Karpas-422 (cell line): ENCODE measurements at places on chromosomes 4 and X. TPM values are rescaled to one million over a fixed set of nuclear protein-coding genes. Genes with fewer than 3 reads are reported as not detected.

DNA sequence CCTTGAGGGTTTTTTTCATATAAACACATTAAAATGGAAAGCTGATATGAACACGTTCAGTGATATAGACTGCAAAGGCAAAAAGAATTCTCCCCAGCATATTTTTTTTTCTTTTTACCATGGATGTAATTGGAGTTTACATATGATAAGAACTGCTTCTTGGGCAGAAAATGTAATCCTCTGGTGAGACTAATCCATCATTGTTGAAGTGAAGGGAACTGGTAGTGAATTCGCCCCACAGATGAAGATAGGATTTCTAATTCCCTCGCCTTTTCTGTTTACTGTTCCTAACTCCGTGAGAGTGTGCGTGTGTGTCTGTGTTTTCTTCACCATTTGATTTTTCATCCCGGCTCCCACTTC is 88.9 kb downstream of the GPR143 start:
- H3K4me3 ChIP-seq: no peak overlapping the region
- no peaks in the 10 kb centered on the region for H3K27me3 ChIP-seq
- H3K36me3 ChIP-seq: no peaks in the 10 kb centered on the region
- H3K27ac ChIP-seq: no peak overlapping the region
- no peak for DNase-seq

DNA sequence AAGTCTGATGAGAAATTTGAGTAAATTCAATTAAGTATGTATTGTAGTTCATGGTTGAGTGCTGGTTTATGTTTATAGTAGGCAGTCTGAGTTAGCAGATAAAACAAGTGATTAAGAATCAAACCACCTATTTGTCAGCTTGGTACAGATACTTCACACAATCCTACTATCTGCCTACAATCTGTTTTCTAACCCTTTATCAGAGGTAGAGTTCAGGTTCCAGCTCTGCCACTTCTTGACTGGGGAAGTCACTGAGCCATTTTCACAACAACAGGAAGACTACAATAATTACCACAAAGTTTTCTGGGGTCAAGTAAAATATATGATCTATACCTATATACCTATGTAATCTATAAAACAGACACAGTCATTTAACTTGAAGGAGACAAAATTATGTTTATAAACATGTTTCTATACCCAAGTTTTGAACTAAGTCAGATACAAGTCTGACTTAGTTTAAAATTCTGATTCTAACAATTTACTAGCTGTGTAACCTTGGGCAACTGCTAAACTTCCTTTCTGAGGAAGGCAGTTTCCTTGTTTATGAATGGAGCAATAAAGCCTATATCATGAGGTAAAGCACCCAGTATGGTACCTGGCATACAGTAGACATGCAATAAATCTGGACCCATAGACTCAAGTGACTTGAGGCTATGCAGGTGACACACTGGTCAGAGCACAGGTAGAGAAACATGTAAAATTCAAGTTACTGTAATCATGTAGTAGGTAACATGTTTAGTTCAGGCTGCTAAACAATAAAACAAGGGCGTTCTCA is 37.2 kb upstream of the BDH2 start:
- H3K27ac ChIP-seq: no peak overlapping the region
- DNase-seq: no peak
- peaks cover 14% of the 10 kb centered on the region for H3K4me1 ChIP-seq
- H3K4me3 ChIP-seq: no peak overlapping the region
- no peaks in the 10 kb centered on the region for H3K27me3 ChIP-seq

DNA sequence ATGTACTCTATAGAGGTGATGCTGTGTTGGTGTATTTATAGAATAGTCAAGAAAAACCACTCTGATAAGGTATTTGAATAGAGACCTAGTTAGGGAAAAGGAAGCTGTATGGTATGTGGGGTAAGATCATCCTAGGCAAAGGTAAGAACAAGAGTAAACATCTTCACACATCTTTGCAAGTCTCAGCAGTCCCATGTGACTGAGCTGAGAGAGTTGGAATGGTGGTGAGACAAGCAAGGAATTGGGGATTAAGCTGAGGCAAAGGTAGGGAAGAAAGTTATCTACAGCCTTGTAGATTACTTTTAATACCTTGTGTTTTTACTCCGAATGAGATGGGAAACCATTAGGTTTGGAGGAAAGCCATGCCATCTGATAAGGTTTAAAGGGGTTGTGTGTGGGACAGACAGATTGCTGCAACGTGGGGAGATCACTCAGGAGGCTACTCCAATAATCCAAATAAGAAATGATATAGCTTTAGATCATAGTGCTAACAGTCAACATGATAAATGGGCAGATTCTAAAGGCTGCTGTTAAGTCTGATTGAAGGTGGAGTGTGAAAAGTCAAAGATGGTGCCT is 31.7 kb upstream of the MANBA start:
- H3K36me3 ChIP-seq: peaks cover 38% of the 10 kb centered on the region
- no peaks in the 10 kb centered on the region for H3K27me3 ChIP-seq
- H3K4me3 ChIP-seq: no peak overlapping the region

DNA sequence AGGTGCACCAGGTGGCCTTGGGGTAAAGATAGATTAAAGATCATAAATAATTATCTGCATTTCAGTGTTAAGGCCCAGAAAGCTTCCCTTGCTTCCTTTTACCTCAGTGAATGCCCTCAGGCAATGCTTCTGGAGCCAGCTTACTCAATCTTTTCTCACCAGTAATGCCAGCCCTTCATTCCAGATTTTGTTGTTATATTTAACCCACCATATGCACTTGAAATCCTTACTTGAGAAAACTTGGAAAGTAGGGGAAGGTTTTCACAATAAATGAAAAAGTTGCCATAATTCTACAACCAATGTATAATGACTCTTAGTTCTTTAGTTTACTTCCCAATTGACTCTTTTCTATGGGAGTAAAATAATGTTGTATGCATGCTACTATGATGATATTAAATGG is 17.1 kb upstream of the PBDC1 start:
- DNase-seq: no peak
- no peak overlapping the region for H3K27ac ChIP-seq
- H3K36me3 ChIP-seq: no peaks in the 10 kb centered on the region
- no peaks in the 10 kb centered on the region for H3K4me1 ChIP-seq

DNA sequence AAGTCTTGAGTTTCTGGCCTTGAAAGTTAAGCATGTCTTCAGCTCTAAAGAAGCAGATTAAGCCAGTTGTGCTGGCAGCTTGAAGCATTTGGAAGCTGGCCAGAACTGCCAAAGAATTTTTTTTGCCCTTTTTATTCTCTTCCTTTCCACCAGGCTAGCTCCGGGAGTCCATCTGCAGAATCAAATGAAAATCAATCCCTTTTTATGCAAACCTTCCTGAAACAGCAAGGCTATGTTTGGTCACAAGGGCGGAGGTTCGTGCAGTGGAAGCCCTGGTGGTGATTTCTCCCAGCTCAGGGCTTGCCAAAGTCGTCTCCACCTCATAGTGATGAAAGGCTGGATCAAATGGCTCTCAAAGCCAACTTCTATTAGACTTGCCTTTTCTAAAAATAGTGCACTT is 21.6 kb upstream of the C4orf54 start:
- no peak overlapping the region for H3K4me3 ChIP-seq
- H3K36me3 ChIP-seq: no peaks in the 10 kb centered on the region; the same call in 1 of the 2 replicates
- no peak for DNase-seq
- H3K27ac ChIP-seq: no peak overlapping the region

DNA sequence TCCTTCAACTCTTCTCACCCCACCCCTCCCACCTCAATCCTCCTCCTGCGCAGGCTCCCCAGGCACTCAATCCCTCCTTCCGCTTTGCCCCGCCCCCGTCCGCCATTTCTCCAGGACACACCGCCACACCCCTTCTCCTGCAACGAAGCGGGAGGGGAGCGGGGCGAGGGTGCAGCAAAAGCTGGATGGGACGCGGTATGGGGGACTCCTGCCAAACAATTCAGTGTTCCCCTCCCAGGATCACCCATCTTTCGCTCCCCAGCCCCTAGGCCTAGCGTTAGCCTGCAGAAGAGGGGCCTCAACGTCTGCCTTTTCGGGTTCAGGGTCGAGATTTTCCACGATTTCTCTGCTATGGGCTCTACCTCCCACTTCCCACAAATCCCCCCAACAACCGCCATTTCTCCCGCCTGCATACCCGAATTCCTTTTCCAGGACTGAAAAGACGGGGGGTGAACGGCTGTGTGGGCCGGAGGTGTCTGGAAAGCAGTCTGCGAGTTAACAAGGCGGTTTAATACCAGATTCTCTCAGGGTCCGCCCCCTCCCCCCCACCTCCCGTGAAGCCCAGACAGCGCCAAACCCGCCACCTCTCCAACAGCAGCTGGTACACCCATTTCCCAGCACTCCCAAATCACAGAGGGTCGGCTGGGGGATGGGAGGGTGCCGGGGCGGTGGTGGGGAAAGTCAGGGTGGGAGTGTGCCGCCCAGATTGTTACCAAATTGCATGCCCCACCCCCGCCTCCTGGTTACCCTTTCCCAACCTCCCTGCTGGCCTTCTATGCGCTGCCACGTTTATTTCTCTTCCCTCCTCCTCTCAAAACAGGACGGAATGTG is 774 bp downstream of the ARMCX2 start:
- DNase-seq: no peak
- H3K4me1 ChIP-seq: no peaks in the 10 kb centered on the region
- H3K27me3 ChIP-seq: no peaks in the 10 kb centered on the region
- no peak overlapping the region for H3K27ac ChIP-seq

DNA sequence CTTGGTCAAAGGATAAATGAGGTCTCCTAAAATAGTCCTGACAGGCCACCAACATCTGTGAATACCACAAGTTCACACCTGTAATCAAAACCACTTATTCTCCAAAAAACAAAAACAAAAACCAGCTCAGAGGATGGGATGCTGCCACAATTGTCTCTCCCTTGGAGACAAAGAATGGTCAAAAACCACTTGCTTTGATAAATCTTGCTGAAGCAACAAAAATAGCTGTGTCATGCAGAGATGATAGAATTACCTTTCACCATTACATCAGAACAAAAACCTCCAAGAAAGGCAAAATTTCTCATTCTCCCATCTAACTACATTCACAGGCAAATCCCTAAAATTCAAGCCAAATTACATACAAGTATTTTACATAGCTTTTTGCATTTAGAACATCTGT is 180.4 kb downstream of the MAML3 start:
- no peak for DNase-seq
- H3K4me3 ChIP-seq: no peak overlapping the region
- peaks cover 94% of the 10 kb centered on the region for H3K4me1 ChIP-seq
- no peaks in the 10 kb centered on the region for H3K27me3 ChIP-seq
- H3K27ac ChIP-seq: peak overlapping the region; percentile 41; the same call in 1 of the 2 replicates

- H3K27me3 ChIP-seq: no peaks in the 10 kb centered on the region
- no peak overlapping the region for H3K4me3 ChIP-seq
- H3K36me3 ChIP-seq: no peaks in the 10 kb centered on the region
- no peaks in the 10 kb centered on the region for H3K4me1 ChIP-seq
- no peak for DNase-seq
Observed at GRCh38 chr4:45778514-45778913, 345.3 kb downstream of the GABRG1 start.

GRCh38 chr4:68316193-68316969 is 33.5 kb downstream of the YTHDC1 start:
- no peak overlapping the region for H3K27ac ChIP-seq
- H3K36me3 ChIP-seq: peaks cover 79% of the 10 kb centered on the region
- H3K4me3 ChIP-seq: no peak overlapping the region
- no peak for DNase-seq
- no peaks in the 10 kb centered on the region for H3K27me3 ChIP-seq

DNA sequence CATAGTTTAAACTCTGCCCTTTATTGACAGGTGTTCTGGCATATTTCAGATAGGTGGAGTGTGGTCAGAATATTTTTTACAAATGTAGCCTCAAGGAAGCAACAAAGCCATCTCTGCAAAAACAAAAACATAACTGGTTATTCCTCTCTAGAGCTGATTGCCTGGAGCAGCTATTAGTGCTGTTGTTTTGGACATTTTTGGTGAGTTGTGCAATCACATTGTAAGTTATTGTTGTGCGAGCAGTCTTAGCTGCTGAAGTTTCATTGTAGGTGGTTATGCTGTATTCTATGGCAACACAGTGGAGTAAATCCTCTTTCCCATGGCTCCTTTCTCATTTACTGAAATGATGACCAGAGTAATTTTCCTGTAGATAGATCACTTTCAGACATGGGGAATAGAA is 1413.0 kb downstream of the PCDH7 start:
- DNase-seq: no peak
- no peak overlapping the region for H3K27ac ChIP-seq
- no peaks in the 10 kb centered on the region for H3K4me1 ChIP-seq
- H3K27me3 ChIP-seq: no peaks in the 10 kb centered on the region
- H3K36me3 ChIP-seq: no peaks in the 10 kb centered on the region
- no peak overlapping the region; the same call in 1 of the 2 replicates for H3K4me3 ChIP-seq

DNA sequence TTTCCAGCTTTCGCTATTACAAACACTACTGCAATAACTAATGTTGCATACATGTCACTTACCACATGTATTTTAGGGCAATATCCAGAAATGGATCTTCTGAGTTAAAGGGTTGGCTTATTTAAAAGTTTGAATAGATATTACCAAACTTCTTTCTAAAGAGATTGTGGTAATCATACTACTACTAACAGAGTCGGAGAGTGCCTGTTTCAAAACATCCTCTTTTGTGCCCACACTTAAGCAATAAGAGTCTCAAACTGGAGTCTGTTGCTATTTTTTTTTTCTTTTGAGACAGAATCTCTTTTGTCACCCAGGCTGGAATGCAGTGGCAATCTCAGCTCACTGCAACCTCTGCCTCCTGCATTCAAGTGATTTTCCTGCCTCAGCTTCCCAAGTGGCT is 35.8 kb downstream of the FGFBP1 start:
- DNase-seq: no peak
- no peak overlapping the region for H3K4me3 ChIP-seq
- H3K36me3 ChIP-seq: no peaks in the 10 kb centered on the region
- no peaks in the 10 kb centered on the region for H3K27me3 ChIP-seq

DNA sequence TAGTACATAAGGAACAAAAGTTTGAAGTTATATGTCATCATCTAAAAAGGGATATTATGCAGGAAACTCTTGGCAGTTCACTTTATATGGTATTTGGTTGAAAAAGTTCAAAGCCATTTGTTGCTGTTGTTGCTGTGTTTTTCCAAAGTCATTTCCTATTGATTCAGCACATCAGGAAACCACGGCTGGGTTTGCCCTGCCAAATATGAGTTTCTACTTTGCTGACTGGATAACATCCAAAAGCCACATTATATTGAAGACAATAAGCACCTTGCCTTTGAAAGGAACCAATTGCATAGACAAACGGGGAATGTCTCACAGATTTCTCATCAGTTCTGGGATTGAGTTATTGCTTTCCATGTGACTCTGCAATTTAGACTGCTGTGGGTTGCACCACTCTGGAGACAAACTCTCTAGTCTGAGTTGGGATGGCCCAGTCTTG is 206.1 kb downstream of the SLC39A8 start:
- H3K4me3 ChIP-seq: no peak overlapping the region
- H3K27me3 ChIP-seq: no peaks in the 10 kb centered on the region
- no peak for DNase-seq

GRCh38 chrX:2423282-2423681 is 77.5 kb downstream of the DHRSX start:
- no peaks in the 10 kb centered on the region for H3K4me1 ChIP-seq
- no peak for DNase-seq
- H3K27ac ChIP-seq: no peak overlapping the region

TMPRSS11A gene
- total RNA-seq: not detected in 2 replicates

ADGRG4 gene
- total RNA-seq: not detected in 2 replicates

MAGEA4 gene
- total RNA-seq: not detected in 2 replicates

NAA11 gene
- not detected in 2 replicates for total RNA-seq

XG gene
- not detected in 2 replicates for total RNA-seq

BEX5 gene
- 8.4 and 10.2 TPM in 2 replicates for total RNA-seq

REELD1 gene
- total RNA-seq: 0.18 TPM in 1 of 2 replicates, not detected in the other

UTP14A gene
- 14.0 and 34.2 TPM in 2 replicates for total RNA-seq

CPE gene
- not detected in 2 replicates for total RNA-seq

FGFBP2 gene
- total RNA-seq: not detected in 2 replicates

PFKFB1 gene
- 0.22 and 0.25 TPM in 2 replicates for total RNA-seq
